Sigmoid colon (tissue), 7 donors: ENCODE measurements at places on chromosomes 16 and 17. TPM values are rescaled to one million over a fixed set of nuclear protein-coding genes. Genes with fewer than 3 reads are reported as not detected.

GRCh38 chr16:70480127-70481105 lies 26.0 kb downstream of the FCSK start:
- DNase-seq, result no peak

DNA sequence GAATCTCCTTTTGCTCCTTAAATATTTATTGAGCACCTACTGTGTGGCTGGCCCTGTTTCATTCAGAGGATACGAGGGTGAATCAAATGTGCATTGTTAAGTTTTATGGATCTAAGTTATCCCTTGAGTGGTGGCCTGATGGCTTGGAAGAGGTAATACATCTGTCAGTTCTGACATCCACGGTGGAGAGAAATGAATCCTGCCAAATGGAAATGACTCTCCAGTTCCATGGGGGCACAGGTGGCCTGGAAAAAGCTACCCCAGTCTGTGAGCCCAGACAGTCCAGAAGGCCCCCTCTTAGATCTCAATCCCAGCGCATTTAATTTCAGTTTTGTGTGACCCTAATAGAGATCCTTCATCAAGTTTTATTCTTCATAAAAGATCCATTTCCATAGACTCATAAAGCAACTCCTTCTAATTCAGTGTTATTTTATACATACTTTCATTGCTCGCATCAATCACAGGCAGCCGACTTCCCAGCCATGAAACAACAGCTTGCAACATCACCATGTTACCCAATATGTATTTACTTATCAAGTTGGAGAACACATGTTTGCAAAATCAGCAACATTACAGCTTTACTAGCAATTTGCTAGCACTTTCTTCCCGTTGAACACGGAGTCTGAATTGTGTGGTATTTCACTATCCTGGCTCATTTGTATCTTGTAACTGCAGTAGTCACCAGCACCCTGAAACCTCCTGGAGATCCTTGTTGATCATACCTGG lies 334.8 kb upstream of the HSBP1 start:
- no peak for DNase-seq

GRCh38 chr17:4247971-4248388 lies 15.8 kb downstream of the ANKFY1 start:
- no peak for DNase-seq

DNA sequence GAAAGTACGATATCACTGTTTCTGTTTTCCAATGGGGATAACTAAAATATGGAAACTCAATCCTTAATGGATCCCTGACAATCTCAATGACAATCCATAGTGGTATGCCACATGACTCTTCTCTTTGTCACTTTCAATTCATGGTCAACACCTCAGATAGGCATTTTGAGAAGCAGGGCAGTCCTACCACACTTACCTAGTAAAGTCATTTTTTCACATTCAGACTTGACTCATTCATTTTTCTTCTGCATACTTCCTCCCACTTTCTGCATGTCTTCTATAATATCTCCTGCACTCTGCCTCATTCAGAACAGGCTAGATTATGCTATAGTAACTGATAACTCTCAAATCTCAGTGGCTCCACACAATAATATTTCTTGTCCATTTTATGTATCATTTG lies 117.5 kb downstream of the FTO start:
- no peak for DNase-seq

DNA sequence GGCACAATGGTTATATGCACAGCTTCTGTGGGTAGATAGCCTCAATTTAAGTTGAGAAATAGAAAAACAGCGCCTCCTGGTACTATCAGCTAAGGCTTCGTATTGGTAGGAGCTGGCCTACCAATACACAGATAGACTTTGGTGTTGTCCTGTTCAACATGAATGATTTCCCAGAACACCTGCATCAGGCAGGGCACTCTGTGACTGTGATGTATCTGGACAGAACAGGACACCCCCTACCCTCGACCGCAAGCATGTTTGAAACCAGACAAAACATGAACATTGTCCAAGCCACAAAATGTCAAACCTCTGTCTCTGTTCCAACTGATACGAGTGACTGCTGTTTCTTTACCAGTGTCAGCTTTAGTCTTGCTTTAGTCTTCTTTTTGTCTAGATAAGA lies 144.9 kb downstream of the HAPSTR1 start:
- no peak for DNase-seq

DNA sequence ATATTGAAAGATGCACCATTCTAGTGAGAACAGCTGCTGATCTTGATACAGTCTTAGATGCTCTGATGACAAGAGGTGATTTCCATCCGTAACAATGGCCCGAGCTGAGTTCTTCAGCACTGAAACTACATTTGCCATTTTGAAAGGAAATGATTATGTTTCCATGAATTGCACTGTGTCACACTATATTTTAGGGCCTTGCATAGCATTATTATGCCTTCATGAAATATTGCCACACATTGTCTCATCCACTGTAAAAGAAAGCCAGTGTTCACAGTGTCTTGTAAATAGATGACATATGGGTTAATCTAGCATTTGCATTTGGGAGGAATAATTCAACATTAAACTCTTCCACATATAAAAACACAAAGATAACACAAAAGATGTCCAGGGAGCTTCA lies 438.3 kb upstream of the PSMD7 start:
- no peak for DNase-seq

DNA sequence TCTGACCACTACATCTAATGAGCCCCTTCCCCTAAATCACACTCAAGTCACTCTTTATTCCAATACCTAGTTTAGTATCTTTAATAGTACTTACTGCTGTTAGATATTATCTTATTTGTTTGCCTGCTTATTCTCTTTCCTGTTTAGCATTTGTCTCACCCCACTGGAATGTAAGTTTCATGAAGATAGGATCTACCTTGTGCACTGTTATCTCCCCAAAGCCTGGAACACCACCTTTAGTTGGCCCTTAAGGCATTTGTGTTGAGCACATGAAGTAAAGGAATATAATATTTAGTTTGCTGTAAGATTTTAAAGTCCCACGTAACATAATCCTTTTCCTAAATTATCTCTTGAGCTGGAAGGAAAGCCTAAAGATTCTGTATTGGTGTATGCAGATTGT lies 50.2 kb downstream of the VPS35L start:
- DNase-seq, result no peak

- DNase-seq, result peak; percentile 76
Observed at GRCh38 chr17:39080421-39081078, 70.9 kb downstream of the PLXDC1 start.

DNA sequence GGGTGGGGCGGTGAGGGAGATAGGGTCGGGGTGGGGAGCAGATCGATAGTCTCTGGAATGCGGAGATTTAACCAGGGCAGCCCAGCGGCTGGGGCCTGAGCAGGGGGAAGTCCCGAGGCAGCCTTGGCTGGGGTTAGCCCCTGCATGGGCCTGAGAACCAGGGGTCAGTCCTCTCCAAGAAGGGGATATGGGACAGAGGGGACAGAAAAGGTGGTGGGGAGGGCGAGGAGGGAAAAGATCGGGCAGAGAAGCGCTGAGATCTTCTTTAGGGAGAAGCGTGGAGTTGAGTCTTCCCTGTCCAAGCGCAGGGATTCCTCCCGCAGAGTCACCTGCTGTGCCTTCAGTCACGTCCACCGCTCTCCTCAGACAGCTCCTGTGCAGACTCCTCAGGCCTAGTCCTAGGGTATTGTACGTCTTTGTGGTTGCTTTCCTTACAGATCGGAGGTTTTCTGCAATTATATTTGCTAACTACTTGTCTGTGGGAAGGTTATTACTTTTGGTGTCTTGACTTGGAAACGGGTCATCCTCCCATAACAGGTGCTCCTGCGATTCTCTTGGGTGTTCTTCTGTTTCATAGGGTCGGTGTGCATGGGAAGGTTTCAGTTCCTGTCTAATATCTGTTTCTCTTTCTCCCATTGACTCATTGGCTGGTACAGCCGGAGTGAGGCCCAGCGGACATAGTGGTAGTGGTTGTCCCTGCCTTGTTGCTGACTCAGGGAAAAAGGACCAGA lies 952 bp downstream of the CD300A start:
- no peak for DNase-seq

- DNase-seq, result no peak
Observed at GRCh38 chr17:17108451-17109049, 66.3 kb downstream of the MPRIP start.

DNA sequence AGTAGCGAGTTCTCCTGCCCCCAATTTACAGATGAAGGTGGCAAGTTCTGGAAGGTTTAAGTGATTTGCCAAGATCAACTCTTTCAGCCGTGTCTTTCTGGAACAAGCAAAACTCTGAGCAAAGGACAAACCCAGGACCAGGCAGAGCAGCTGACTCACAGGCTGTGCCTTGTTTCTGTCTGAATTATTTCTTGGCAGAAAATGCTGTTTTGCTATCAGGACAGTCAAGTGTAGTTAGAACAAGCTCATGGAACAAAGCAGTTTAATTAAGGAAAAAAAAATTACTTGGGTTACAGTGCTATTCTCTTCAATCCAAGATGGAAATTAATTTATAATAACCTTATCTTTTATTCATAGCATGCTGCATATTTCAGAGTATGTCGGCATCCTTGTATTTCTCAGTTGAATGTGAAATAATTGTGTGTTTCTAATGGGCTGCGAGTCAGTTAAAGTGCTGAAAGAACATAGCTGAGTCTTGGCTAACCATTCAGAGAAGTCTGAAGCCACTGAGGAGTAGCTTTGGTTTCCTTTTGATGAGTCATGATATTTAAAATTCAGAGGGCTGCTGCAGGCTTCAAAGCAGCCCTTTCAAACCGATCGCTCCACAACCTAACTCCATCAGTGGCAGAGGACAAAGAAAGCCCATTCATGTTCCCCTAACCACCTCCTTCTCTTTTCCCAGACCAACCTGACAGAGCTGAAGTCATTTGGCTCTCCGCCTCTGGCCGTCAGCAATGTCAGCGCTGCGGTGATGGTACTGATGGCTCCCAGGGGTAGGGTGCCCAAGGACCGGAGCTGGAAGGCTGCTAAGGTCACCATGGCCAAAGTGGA lies 143.7 kb downstream of the ZNF18 start:
- DNase-seq, result no peak

- DNase-seq, result no peak
Observed at GRCh38 chr17:33837281-33837680, 417.8 kb upstream of the CCL2 start.

- no peak for DNase-seq
Observed at GRCh38 chr17:70352834-70353233, 183.5 kb downstream of the KCNJ2 start.

DNA sequence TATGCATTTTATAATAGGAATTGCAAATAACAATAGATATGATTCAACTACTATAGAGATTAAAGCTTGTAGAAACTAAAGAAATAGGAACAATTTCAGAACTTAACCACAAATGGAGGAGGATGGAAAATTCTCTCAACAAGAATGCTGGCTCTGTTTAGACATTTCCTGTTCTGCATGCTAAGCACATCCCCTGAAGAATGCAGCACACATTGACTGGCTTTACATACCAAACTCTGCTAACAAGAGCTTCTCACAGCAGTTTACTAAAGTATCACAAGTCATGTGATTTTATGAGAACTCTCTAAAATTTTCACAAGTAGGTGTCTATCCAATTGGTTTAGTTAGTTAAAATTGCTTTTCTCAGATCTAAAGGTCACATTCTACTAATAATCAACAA lies 85.2 kb downstream of the SPAG9 start:
- DNase-seq, result no peak

- no peak for DNase-seq
Observed at GRCh38 chr17:34226011-34226743, 28.9 kb upstream of the CCL2 start.

- DNase-seq, result no peak
Observed at GRCh38 chr17:21376759-21377690, 868 bp downstream of the KCNJ12 start.

DNA sequence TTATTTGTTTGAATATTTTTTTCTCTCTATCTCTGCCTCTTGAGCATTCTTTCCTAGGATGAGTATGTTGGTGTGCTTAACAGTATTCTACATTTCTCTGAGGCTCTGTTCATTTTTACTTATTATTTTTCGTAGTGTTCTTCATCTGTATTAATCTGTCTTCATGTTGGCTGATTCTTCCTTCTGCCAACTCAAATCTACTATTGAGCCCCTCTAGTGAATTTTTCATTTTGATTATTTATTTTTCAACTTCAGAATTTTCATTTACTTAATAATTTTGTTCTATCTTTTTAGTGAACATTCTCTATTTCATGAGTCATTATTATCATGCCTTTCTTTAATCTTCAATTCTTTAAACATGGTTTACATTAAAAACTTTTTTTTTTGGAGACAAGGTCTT lies 3.2 kb upstream of the ST6GALNAC1 start:
- DNase-seq, result no peak

GRCh38 chr16:86683441-86684194 lies 105.3 kb downstream of the FOXL1 start:
- peak; percentile 40 for DNase-seq

DNA sequence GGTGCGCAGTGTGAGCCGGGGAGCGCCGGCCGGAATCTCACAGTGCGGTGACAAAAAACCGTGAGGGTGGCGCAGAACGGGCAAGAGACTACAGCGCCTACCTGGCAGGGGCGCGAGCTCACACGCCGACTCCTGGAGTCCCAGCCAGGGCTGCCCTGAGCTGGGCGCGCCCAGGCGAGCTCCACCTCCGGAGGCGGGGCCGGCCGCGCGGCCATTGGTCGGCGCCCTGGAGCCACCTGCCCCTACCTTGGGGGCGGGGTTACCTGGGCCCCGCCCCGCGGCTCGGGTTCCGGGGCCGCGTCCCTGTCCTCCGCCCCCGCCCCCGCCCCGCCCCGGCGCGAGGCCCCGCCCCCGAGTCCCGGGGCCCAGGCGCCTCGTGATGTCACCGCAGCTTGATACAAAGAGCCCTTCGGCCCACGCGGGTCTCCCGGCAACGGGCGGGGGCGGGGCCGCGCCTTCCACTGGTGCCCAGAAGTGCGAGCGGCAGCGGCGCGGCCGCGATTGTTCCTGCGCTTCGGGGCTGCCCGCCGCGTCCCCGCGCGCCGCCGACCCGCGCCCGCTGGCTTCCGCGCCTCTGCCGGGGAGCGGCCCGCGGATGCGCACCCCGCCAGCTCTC lies 96.3 kb downstream of the RAB11FIP4 start:
- DNase-seq, result peak; percentile 84

DNA sequence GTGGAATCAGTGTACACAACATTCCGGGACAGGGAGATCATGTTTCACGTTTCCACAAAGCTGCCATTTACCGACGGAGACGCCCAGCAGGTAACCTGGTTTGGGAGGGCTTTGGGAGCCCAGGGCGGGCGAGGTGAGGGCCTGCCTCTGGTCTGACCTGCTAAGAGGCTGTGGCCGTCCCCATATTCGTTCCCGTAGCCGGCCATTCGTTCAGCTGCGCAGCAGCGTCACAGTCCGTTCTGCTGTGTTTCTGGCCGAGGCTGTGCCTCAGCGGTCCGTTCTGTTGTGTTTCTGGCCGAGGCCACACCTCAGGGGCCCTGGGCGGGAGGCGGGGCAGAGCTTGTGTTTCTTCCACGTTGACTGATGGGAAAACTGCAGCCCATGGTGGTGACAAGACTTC lies 68.0 kb downstream of the OR1D5 start:
- DNase-seq, result peak; percentile 46

- DNase-seq, result no peak
Observed at GRCh38 chr17:76716839-76717215, 6.1 kb upstream of the MXRA7 start.

Gene TK1
- 3.6 TPM for total RNA-seq

Gene DNAH2
- total RNA-seq, result 0.36 TPM

Gene C16orf86
- total RNA-seq, result 19.1 TPM

Gene CXCL16
- total RNA-seq, result 4.7 TPM

Gene JPT1
- 19.1 TPM for total RNA-seq

Gene CCL1
- total RNA-seq, result not detected

Gene CCL23
- total RNA-seq, result 8.6 TPM

Gene KRT34
- total RNA-seq, result not detected

Gene C1QTNF1
- total RNA-seq, result 14.8 TPM

Gene SMIM36
- total RNA-seq, result not detected
